Endothelial cell of umbilical vein (primary cell): ENCODE measurements at places on chromosomes 4 and X.

- peaks cover 18% of the 10 kb centered on the region for H3K4me1 ChIP-seq
- no peaks in the 10 kb centered on the region for H3K36me3 ChIP-seq
- H3K27me3 ChIP-seq = no peaks in the 10 kb centered on the region
- H3K27ac ChIP-seq = no peak overlapping the region
Observed at GRCh38 chr4:152528060-152528459, 7.8 kb downstream of the FBXW7 start.

- no peak overlapping the region for H3K27ac ChIP-seq
- H3K27me3 ChIP-seq = no peaks in the 10 kb centered on the region
- H3K36me3 ChIP-seq = no peaks in the 10 kb centered on the region
- H3K4me1 ChIP-seq = no peaks in the 10 kb centered on the region
- H3K4me3 ChIP-seq = no peak overlapping the region
Observed at GRCh38 chr4:1488357-1488756, 82.1 kb upstream of the NKX1-1 start.

DNA sequence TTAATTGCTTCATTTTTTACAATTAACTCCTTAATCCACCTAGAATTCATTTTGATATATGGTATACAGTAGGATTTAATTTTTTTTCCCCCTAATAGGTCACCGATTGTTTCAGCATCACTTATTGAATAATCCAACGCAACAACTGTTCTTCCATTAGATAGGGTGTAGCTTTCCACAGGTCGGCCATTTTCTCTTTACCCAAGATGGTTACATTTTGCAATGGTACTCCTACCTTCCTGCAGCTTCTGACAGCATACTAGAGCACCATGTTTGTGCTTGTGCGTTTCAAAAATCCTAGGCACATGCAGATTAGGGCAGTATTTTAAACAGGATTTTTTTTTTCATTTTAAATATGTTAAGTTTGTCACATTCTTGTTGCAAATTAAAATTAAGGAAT is 2.3 kb downstream of the LINC00632 start:
- H3K36me3 ChIP-seq = no peaks in the 10 kb centered on the region
- no peaks in the 10 kb centered on the region for H3K27me3 ChIP-seq
- H3K27ac ChIP-seq = no peak overlapping the region
- DNase-seq = no peak
- H3K4me1 ChIP-seq = no peaks in the 10 kb centered on the region

DNA sequence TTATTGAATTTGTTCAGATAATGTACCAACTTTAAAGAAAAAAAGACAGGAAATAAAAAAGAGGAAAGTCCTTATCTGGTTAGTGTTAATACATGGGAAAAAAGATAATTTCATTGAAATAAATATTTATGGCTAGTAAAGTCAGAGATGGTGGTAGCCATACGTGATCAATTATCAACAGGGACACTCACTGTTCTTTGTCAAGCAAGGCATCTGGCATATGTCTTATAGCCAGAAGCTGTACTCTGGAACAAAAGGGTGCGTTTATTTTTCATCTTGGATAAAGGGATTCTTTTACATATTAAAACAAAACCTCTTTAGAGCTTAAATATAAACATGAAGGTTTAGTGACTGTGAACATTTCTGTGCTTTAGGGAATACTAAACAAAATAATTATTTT is 26.7 kb downstream of the HDX start:
- DNase-seq = no peak
- no peaks in the 10 kb centered on the region for H3K36me3 ChIP-seq
- H3K4me1 ChIP-seq = no peaks in the 10 kb centered on the region
- no peak overlapping the region for H3K27ac ChIP-seq
- no peaks in the 10 kb centered on the region for H3K27me3 ChIP-seq
- no peak overlapping the region for H3K4me3 ChIP-seq

- H3K4me1 ChIP-seq = peaks cover 21% of the 10 kb centered on the region
- no peaks in the 10 kb centered on the region for H3K27me3 ChIP-seq
- peak within 1 kb of the TSS; percentile 99 for H3K27ac ChIP-seq
- H3K36me3 ChIP-seq = no peaks in the 10 kb centered on the region
- peak within 1 kb of the TSS; percentile 98 for H3K4me3 ChIP-seq
Observed at GRCh38 chrX:123961268-123962005, at the start of gene STAG2. Gene STAG2, plus strand, starts transcription at chrX:123961706. Its CDS starts 60,922 bp downstream, at chrX:124022628.

DNA sequence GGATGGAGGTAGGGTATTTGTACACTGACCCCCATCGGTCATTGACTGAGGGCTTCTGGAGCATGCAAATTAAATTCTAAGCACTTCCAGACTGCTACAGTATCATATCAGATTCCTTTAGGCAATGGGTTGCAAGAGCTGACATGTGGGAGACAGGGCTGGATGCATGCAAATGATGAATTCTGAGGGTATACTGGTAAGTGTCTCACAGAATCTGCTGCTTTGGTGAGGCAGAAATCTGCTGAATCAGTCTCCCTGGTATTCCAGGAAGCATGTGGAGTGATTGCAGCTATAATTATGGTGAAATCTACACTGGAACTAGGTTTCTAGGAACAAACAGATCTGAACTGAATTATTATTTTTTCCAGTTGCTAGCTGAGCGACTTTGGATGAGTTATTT is 684.9 kb upstream of the MAGEB2 start:
- peaks cover 4% of the 10 kb centered on the region for H3K4me1 ChIP-seq
- no peak overlapping the region for H3K27ac ChIP-seq
- no peaks in the 10 kb centered on the region for H3K27me3 ChIP-seq
